Stimulated activated CD4-positive, alpha-beta T cell treated with anti-CD3 and anti-CD28 coated beads, Interleukin-12 subunit alpha, Interleukin-12 subunit beta, amount 100 ng/mL, for 24 hours (primary cell): ENCODE measurements at places on chromosomes 12 and 14.

DNA sequence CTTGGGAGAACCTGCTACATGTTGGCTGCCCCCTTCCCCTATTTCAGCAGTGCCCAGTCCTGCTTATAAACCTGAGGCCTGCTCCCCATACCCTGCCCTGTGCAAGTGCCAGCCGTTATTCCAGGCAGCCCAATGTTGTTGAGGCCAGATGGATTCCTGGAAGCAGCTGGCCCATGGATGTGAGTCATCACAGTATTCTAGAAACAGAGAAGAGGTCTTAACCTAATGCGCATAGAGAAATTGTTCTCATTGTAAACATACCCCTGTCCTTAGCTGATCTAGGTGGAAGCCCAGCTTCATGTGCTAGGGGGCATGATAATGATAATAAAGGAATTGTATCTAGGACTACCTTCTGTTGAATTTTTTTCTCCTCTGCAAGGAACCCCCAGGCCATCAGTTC is 69.7 kb downstream of the TSPAN11 start:
- no peak for DNase-seq

DNA sequence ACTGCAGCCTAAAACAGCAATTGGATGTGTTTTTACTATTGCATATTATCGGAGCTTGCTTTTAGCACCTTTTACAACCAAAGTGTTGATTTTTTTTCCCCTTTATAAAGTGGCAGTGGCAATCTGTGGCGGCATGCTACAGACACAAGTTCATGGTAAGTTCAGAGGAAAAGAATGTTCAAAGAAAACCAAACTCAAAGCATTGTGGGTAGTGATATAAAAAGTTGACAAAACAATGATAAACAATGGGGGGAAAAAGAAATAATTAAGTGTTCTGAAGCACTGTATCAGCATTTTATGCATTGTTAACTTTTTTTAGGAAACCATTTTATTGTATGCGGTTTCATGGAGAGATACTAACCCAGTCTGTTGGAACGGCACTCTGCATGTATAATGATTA is 492.0 kb upstream of the SOX5 start:
- DNase-seq, result no peak

GRCh38 chr12:51428256-51428655 is 3.6 kb downstream of the SLC4A8 start:
- DNase-seq, result no peak

DNA sequence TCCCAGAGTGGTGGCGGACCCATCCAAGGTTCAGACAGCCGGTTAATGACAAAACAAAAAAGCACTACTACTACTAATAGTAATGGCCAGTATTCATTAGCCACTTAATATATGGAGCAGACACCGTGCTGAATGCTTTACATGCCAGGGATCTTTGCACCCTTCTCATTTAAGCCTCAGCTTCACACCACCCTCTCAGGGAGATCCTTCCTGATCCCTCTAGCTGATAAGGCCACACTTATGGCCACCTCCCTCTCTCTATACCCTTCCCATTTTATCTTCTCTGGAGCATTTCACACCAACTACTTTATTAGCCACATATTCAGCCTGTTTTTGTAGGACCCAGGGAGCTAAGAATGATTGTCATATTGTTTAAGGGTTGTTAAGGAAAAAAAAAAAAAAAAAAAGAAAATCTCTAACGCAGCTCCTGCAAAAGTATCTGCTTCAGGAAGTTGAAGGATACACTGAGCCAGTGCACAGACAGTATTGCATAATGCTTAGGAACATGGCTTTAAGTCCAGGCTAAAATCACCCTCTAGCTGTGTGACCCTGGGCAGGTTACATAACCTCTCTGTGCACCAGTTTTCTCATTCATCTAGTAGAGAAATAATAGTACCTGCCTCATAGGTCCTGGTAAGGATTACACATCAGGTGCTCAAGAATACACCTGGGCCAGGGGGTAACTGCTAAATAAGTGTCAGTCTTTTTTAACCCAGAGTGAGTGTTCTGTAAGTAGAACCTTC is 29.4 kb downstream of the NUAK1 start:
- no peak for DNase-seq

DNA sequence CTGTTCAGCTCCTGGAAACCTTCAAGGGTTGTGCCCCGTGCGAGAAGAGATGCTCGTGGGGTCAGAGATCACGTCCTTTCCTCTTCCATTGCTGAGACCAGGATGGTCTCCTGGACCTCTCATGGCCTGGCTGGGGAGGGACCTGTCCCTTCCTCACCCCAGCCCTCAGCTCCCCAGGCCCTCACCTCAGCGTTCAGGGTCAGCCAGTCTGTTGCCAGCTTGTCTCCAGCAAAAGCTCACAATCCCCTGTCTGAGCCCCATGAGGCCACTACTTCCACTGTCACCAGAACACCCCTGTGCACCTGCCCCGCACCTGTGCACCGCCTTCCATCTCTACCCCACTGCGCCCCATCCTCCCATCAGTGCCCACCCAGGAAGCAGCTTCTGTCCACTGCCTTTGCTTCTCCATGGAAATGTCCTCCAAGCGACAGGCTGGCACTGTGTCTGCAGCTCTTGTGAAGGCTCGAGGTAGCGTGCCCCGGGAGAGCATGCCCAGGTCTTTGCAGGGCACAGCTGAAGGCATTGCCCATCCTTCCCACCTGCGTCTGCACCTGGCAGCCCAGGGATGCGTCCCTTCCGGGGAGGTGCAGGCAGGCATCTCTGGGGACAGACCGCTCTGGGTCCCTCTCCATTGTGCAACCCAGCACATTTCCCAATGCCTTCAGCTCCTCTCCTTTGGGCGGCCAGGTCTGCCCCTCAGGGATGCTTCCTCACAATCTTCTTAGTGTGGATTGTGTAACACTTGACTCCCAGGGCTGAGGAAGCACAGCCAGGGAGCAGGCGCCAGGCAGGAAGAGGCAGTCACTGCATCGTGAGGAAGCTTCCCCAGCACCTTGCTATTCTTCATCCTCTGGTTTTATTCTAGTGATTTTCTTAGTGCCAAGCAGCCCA is 179.6 kb downstream of the ADGRD1 start:
- no peak for DNase-seq

DNA sequence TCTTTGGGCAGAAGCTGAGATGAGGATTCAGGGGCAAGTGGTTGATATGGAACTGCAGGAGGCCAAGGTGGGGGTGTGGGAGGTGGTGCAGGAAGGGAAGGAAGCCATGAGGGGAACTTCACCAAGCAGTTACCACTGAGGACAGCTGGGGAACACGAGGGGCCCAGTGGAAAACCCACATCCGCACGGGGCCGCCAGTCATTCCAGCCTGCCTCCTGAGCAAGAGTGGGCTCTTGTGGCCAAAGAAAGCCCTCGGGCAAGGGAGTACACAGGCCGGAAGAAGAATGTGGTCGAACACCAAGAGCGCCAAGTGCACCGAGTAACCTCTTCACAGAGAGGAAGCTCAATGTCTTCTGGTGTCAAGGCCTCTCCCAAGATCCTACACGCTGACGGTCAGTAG is 252.2 kb upstream of the FOXN3 start:
- DNase-seq, result peak; percentile 7

DNA sequence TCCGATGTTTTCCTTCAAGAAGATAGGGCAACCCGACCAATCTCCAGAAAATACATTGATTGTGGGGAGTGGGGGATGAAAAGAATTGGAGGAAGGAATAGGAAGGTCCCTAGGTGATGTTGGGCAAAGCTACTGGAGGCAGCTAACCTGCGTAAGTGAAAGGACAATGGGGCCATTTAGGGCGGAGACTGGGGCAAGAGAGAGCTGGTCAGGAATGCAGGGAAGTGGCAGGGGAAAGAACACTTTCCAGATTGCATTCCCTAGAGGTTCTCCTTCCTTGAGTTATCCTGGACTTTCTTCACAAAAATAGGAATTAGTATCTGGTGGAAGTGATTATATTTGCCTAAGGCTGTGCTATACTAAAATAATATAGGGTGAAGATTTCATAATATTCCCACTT is 151.8 kb upstream of the HMGA2 start:
- no peak for DNase-seq

DNA sequence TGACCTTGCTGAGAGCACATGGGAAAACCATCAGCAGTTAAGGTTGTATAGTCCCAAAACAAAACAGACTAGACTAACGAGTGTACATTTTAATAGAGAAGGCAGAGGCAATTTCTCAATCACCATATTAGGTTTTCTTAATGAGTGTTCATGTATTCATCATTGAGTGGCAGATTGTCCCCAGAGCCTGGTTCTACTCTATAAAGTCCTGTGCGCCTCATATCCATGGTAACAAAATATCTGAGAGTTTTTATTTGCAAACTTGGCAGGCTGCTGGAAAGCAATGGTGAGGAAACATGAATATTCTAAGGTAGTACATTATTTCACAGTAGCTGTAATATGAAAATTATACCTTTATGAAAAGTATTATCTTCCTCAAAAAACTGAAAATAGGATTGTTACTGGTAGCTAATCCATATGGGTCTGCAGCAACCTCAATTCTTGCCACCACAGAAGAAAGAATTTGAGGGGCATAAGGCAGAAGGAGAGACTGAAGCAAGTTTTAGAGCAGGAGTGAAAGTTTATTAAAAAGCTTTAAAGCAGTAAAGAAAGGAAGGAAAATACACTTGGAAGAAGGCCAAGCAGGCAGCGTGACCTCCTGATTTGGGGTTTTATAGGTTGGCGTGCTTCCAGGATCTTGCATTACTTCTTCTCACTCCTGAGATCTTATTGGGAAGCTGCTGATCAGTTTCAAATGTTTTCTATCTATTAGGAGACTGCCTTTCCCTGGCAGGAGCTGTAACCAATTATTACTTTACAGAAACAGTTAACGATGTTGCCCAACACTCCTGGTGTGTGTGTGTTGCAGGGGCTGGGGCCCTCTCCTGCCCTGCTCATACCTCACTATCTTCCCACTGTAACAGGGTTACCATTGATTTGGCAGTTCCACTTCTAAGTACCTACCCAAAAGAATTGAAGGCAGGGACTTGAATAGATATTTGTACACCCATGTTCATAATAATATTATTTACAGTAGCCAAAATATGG is 154.0 kb upstream of the NUDT4 start:
- DNase-seq, result no peak

- DNase-seq, result no peak
Observed at GRCh38 chr12:25787701-25788100, 170.8 kb upstream of the RASSF8 start.

GRCh38 chr12:11891346-11891745 is 179.4 kb upstream of the BCL2L14 start:
- no peak for DNase-seq

DNA sequence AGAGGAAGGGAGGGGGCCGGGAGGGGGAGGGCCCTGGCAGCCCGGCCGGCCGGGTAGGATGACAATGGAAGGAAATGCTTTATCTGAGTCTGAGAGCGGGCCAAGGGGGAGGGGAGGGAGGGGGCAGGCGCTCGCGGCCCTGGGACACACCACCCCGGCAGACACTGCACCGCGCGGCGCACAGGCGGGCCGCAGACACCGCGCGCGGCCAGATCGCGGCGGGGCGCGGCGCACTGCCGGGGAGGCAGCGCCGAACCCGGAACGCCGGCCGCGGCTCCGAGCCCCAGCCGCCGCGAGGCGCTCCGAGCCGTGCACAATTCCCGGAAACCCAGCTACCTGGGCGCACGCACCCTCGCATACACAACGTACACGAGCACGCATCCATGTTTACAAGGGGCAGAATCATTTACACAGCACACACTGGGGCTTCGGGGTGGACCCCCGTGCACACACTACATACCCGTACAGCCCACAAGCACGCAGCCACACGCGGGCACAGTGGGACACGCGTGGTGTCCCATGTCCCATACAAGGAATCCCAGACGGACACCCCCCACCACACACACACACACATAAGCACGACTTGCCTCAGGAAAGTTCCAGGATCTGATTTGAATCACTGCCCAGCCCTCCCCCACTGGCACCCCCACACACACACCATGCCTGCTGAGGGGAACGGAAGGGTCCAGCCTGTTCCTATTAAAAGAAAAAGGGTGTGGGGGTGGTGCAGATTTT is at the start of gene HDAC7:
Gene HDAC7, minus strand, starts transcription at position 8 of the 735 bp plus-strand sequence. CDS start 118 bp downstream, outside the sequence.
- DNase-seq, result peak; percentile 77

- no peak for DNase-seq
Observed at GRCh38 chr14:22981090-22981875, 1.1 kb downstream of the AJUBA start.

DNA sequence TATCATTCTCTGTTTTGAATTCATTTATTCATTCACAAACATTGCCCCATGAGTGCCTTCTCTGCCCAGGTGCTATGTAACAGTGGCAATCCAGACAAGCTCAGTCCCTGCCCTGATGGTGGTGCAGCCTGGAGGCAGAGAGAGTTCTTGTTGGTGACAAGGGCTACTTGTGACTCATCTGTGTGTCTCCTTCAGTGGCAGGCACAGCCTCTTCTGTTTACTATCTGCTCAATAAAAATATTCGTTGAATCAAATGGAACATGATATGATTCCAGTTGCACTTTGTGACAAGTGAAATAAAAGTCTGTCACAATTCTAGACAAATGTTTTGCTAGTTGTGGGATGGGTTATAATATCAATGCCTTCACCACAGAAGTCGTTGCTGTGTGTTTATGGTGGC is 20.6 kb upstream of the CPM start:
- DNase-seq, result no peak
